GF-D8 (cell line): ENCODE measurements at places on chromosomes 11 and 22.

GRCh38 chr22:24325105-24325757, 54.6 kb downstream of the SPECC1L start:
- DNase-seq = peak; percentile 86

- DNase-seq = no peak
Measured at GRCh38 chr11:9203691-9204311, 61.3 kb downstream of the DENND5A start.

DNA sequence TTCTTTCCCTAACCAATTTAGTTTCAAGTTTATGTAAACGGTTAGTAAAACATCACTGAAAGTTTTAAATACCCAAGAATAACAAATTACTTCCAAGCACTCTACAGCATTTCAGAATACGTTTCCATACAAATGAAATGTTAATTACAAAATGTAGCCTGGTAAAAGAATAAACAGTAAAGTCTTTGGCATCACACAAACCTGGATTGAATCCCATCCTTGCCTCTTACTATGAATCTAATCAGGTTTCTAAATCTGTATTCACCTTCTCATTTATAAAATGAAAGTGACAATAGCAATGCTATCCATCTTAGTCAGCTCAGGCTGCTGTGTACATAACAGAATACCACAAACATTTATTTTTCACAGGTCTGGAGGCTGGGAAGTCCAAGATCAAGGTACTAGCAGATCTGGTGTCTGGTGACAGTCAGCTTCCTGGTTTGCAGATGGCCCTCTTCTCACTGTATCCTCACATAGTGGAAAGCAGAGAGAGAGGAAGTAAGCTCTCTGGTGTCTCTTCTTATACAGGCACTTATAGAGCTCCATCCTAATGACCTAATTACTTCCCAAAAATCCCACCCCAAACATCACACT, 19.2 kb downstream of the FAM168A start:
- DNase-seq = no peak

- no peak for DNase-seq
Measured at GRCh38 chr22:22821340-22821739, 66.3 kb upstream of the IGLL5 start.

DNA sequence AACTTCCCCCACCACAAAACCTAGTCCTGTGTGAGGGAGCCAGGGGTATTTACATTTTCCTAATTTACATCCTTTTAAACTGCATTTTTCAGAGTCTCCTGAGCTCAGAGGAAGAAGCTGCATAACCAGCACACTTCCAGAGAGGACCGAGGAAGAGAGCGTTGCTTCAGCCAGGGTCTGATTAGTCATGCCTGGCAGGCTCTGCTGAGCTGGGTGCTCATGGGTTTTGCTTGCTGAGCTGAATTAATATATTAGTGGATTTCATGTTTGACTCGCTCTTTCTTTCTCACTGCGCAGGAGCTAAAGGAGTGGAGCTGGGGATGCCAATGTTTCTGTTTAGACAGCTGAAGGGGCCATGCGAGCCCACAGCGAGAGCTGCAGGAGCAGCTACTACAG, 539.3 kb upstream of the B3GAT1 start:
- DNase-seq = no peak

GRCh38 chr11:35236667-35237003, 97.7 kb downstream of the CD44 start:
- DNase-seq = no peak
